ENCODE measurements at places on chromosomes 7 and 10. TPM values are rescaled to one million over a fixed set of nuclear protein-coding genes. Genes with fewer than 3 reads are reported as not detected.

- DNase-seq: no peak
Observed at GRCh38 chr10:129604333-129605032, 137.4 kb downstream of the MGMT start.

DNA sequence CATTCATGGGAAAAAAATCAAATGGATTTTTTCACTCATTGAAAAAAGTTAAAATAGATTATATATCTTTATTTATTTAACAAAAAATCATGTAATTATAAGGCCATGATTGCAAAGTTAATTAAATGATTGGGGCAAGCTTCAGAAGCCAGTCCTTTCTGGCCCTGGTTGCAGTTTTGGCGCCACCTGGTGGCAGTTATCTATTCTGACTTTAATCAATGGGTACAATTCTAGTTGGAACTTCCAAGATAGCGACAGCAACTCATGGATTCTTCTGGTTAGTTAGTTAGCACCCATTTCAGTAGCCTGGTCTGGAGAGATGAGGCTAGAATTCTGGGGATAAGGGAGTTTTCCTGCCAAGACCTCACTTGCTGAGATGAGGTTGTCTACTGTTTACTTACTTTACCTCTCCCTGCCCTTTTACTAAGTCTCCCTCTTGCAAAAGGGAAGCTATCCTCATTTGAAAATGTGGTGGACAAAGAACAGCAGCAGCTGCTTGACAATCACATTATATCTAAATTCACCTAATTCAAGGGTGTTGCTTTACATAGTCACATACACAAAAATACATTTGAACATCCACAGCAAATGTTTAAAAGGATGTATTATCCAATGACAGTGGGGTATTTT, 42.3 kb downstream of the NOC3L start:
- DNase-seq: peak; percentile 73

DNA sequence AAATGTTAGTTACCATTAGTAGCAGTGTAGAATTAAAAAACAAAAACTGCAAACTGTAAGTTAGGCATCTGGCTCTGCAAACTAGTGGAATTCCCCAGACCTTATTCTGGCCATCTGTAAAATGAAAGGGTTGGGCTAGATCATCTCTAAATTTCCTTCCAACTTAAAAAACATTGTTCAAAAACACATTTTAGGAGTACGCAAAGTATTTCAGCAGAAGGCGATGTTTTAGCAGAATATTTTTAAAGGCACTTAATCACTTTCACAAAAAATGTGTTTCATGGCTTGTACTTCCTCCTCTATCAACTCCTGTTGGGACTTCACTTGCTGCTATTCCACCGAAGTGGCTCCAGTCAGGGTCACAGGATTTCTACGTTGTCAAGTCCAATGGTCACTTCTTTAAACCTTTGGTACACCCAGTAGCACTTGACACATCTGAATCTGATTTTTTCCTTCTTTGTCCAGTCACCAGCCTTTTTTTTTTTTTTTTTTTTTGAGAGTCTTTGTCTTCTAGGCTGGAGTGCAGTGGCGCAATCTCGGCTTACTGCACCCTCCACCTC, 169.0 kb downstream of the AHR start:
- DNase-seq: no peak

GRCh38 chr7:117017702-117018266, 64.5 kb downstream of the ST7 start:
- no peak for DNase-seq

GRCh38 chr10:31921031-31921430, 7.6 kb downstream of the ARHGAP12 start:
- DNase-seq: no peak

DNA sequence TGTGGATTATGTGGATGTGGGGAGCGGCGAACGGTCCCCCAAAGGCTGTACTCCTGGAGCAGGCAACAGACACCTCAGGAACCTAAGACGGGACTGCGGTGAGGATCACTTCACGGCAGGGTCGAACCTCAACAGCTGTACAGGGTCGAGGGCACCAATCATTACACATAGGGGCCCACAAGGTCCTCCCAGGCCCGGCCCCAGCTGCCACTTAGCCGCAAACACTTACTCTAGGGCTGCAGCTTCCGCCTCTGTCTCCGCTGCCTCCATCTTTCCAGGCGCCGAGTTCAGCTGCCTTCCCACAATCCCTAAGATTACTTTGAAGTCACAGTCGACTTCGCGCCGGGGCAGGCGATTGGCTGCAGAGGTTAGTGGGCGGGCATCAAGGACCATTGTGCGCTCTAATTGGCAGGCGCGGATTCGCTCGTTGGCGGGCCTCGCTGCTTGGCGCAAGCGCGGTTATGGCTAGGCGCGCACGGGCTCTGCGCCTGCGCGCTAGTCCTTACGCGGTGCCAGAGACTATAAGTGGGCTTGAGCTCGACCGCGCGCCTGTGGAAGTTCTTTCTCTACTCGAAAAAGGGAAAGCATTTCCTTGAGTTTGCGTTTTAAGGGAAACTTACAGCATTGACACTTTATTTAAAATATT, at the start of gene ZWINT:
Gene ZWINT (minus strand): TSS at position 293 of the 646 bp plus-strand sequence. CDS start 23 bp downstream, at position 270.
- DNase-seq: peak; percentile 95

DNA sequence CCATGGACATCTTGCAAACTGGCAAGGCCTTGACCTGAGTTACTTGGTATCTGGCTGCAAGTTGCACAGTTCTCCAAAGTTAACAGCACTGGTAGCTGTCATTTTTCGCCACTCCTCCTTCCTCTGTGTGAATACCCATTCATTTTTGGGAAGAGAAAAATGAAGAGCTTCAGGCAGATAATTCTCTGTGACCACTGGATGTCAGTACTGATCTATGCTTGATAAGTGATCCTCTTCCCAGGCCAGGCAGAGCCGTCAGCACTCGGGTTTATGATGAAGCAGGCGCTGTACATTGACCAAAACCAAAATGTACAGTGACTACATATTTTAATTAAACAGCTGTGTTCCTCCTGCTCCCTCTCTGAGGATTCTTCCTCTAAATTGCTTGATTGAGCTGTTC, 55.9 kb upstream of the PDZD8 start:
- DNase-seq: no peak

DNA sequence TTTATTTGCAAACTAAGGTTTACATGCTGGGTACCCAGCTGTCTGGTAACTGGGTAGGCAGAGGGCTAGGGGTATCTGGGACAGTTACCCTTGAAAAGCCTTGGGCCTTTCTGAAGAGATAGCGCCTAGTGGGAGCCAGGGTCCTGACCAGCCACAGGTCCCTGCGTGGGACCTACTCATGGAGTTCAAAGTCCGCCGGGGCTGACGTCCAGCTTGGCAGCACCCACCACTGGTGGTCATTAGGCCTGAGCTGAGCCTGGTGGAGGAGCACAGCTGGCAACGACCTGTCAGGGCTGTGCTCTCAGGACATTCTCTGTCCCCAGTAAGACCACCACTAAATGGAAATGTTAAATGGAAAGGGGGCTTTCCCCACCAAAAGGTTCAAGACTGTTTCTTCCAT, 20.0 kb downstream of the GUSB start:
- no peak for DNase-seq

- no peak for DNase-seq
Observed at GRCh38 chr7:107879400-107880035, 11.5 kb upstream of the DLD start.

GRCh38 chr10:124624006-124624405, 120.2 kb downstream of the FAM53B start:
- DNase-seq: no peak

- DNase-seq: no peak
Observed at GRCh38 chr7:4823441-4824119, 38.2 kb downstream of the PAPOLB start.

GRCh38 chr10:113982769-113983168, 60.9 kb upstream of the ADRB1 start:
- DNase-seq: peak; percentile 59

GRCh38 chr7:128799451-128799850, 7.7 kb downstream of the CCDC136 start:
- no peak for DNase-seq

GRCh38 chr7:87234949-87235348, 15.4 kb upstream of the TMEM243 start:
- no peak for DNase-seq

DNA sequence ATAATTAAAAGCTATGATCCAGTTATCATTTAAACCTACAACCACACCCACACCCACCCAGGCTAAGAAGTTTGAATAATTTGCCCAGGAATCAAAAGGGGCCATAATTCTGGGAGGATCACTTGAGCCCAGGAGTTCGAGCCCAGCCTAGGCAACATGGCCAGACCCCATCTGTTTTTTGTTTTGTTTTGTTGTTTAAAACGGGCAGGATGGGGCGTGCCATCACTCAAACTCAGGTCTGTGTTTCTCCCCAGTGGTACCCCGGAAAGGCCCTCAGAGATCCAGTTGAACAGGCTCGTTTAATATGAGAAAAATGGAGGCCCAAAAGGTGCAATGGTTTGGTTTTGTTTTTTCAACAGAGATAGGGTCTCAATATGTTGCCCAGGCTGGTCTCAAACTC, 23.3 kb downstream of the HSPB1 start:
- no peak for DNase-seq

GRCh38 chr7:96179837-96180236, 142.1 kb downstream of the SLC25A13 start:
- DNase-seq: no peak

DNA sequence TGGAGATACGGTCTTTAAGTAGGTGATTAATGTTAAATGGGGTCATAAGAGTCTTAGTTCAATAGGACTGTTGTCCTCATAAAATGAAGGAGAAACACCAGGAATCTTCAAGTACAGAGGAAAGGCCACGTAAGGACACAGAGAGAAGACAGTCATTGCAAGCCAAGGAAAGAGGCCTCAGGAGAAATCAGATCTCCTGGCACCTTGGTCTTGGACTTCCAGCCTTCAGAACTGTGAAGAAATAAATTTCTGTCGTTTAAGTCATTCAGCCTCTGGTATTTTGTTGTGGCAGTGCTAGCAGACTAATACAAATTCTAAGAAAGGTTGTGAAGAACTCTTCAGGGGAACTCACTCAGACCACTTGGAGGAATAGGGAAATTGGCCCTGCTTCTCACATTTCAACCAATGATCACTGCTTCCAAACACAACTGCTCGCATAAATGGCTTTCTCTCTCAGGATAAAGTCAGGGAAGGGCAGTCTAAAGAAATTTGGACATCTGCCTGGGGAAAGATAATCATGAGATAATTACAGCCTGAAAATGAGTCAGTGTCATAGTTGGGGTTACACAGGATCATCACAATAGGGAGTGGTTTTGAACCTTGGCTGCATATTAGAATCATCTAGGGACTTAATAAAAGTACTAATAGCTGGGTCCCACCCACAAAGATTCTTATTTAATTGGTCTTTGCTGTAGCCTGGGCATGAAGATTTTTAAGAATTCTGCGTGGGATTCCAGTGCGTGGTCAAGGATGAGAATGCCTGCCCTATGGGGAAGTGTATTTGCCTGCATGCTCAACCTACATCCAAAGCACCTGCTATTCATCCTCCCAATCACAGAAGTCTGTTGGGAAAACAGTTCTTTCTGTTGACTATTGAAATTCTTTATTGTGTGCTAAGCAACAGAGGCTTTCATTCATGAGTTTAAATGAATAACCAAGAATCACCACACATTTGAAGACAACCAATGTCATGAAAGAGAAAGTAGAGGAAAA, 310.6 kb upstream of the PLXDC2 start:
- DNase-seq: no peak

GRCh38 chr10:13347500-13348156, 465 bp downstream of the SEPHS1 start:
- peak; percentile 82 for DNase-seq

DNA sequence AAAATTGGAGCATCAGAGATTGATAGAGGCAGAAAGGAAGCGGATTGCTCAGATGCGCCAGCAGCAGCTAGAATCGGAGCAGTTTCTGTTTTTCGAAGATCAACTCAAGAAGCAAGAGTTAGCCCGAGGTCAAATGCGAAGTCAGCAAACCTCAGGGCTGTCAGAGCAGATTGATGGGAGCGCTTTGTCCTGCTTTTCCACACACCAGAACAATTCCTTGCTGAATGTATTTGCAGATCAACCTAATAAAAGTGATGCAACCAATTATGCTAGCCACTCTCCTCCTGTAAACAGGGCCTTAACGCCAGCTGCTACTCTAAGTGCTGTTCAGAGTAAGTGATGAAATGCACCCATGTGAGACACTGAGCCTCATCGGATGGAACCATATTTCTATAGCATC, 33.1 kb downstream of the STAMBPL1 start:
- DNase-seq: no peak

DNA sequence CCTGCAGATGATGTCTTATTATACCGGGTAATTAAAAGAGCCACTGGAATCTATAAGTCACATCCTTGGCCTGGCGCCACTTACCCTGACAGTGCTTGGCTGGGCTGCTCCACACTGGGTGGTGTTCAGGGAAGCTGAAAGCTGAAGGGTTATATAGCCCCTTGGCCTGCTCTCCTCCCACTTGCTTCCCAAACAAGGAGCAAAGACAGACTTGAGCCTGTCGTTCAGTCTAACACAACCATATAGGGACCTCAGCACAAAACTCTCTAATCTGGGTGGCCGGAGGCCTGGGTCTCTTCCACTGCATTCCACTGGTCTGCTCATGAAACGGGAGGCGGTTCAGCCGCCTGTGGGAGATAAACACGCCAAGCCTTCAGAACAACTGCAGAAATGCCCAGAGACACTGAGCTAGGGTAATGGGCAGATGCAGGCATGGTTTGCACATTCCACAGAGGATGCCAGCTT, at the start of gene ACTA2:
Gene ACTA2 (minus strand): TSS at position 127 of the 465 bp plus-strand sequence. CDS start 3,843 bp downstream, outside the sequence.
- DNase-seq: peak; percentile 86

- DNase-seq: no peak
Observed at GRCh38 chr10:114288424-114289095, 49.5 kb downstream of the VWA2 start.

DNA sequence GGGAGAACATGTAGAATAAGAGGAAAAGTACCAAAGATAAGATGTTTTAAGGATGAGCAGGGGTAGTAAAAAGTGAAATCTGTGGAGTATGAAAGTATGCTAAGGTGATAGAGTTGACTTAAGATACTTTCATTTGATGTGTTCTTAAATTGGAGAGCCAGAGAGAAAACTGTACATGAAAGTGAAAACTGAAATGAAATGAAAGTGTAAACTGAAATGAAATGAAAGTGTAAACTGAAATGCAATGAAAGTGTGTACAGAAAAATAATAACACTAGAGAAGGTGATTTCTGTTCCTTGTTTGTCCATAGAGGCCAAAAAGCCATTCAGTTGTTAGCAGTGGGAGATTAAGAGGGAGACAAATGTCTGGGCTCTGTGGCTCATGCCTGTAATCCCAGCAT, 17.5 kb downstream of the AHR start:
- no peak for DNase-seq

The SPAG6 gene
- 2.6 TPM for total RNA-seq

The OR2A1 gene
- not detected for total RNA-seq

The C10orf53 gene
- total RNA-seq: not detected

The LRRC4 gene
- 1.3 TPM for total RNA-seq

The KCNK18 gene
- total RNA-seq: not detected

The AASS gene
- 46.8 TPM for total RNA-seq

The NUTM2B gene
- 0.26 TPM for total RNA-seq

The FAM25A gene
- total RNA-seq: not detected

The PDZD7 gene
- 0.18 TPM for total RNA-seq

The PDE1C gene
- 12.2 TPM for total RNA-seq

The FAM237B gene
- total RNA-seq: not detected

The DLD gene
- 85.7 TPM for total RNA-seq

The NXPH1 gene
- not detected for total RNA-seq

The SPDYE11 gene
- total RNA-seq: not detected

The EGFR gene
- 144 TPM for total RNA-seq
